Activated CD4-positive, alpha-beta memory T cell treated with anti-CD3 and anti-CD28 coated beads, Interleukin-2, amount 10 ng/mL, durations not matched to agents 7 days and 5 days (primary cell): ENCODE measurements at places on chromosomes 1 and 21. TPM values are rescaled to one million over a fixed set of nuclear protein-coding genes. Genes with fewer than 3 reads are reported as not detected.
A peak's percentile ranks its signal among the peaks of the same experiment; 100 is the strongest.

- no peak for DNase-seq
These were observed 38.3 kb upstream of the PRSS38 start for GRCh38 chr1:227777156-227777555.

OLFML2B gene
- not detected for total RNA-seq

- DNase-seq = peak; percentile 57
These were observed 42.8 kb downstream of the ACP6 start for GRCh38 chr1:147627435-147628110.

RAB29 gene
- total RNA-seq = 72.3 TPM
